ENCODE measurements at places on chromosomes 5 and 9.
A peak's percentile ranks its signal among the peaks of the same experiment; 100 is the strongest.

GRCh38 chr9:36924071-36924470, 110.0 kb downstream of the PAX5 start:
- peak; percentile 47 for DNase-seq

- DNase-seq, result no peak
Observed at GRCh38 chr9:73153793-73154227, 2.1 kb downstream of the ANXA1 start.

GRCh38 chr5:124869426-124870033, 123.1 kb upstream of the ZNF608 start:
- DNase-seq, result no peak

- DNase-seq, result no peak
Observed at GRCh38 chr5:146640285-146640896, 124.4 kb upstream of the GPR151 start.

- peak; percentile 17 for DNase-seq
Observed at GRCh38 chr9:6843742-6844141, 86.0 kb downstream of the KDM4C start.

DNA sequence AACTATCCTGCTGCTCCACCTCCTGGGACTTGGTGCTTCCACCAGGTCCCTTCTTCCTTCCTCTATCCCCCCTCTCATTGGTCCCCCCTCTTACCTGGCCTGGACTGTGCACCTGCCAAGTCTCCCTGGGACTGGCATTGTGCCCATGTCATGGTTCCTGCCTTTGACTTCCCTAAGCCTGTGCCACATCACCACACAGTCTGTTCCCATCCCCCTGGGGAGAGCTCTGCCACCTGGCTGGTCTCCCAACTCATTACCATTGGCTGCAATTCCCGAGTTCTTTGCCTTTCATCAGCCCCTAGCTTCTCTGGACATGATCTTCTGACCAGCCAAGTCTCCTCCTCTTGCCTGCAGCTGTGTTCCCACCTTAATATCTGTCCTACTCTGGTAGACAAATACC, 180.3 kb downstream of the SREK1 start:
- no peak for DNase-seq

GRCh38 chr9:20480249-20480648, 142.1 kb downstream of the MLLT3 start:
- DNase-seq, result no peak

DNA sequence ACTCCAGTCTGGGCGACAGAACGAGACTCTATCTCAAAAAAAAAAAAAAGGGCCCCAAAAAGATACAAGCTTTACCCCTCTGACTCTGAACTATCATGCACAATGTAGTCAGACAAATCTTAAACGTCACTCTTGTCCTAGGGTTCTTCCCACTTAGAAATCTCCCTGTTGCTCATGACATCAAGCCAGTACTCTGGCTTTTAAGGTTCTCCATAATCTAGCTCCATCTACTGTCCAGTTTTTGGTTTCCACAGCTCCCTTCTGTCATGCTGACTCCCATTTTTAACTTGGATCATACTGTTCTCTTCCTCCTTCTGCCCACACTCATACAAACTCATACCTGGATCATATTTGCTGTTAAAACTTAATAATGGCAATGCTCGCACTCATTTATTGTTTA, 156.7 kb upstream of the TLX3 start:
- no peak for DNase-seq

- no peak for DNase-seq
Observed at GRCh38 chr9:31519424-31519823, 865.0 kb upstream of the ACO1 start.

- no peak for DNase-seq
Observed at GRCh38 chr5:141567513-141568117, 51.2 kb downstream of the DIAPH1 start.

DNA sequence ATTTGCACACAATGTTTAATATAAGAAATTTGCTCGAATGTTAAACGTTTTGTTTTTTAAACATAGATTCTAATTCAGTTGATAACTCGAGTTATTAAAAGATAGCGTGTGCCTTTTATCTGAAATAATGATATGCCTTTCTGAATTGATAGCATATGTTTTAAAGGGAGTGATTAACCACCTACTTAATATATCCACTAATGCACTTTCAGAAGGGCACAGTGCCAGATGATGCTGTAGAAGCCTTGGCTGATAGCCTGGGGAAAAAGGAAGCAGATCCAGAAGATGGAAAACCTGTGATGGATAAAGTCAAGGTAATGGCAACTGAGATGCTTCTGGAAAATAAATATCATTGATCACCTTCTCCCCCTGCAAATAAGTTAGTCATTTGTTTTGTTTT, 53.9 kb downstream of the ERAP1 start:
- DNase-seq, result no peak

- no peak for DNase-seq
Observed at GRCh38 chr9:102986425-102986824, 8.7 kb upstream of the CYLC2 start.

- no peak for DNase-seq
Observed at GRCh38 chr5:178391480-178391879, 158.9 kb upstream of the PHYKPL start.

DNA sequence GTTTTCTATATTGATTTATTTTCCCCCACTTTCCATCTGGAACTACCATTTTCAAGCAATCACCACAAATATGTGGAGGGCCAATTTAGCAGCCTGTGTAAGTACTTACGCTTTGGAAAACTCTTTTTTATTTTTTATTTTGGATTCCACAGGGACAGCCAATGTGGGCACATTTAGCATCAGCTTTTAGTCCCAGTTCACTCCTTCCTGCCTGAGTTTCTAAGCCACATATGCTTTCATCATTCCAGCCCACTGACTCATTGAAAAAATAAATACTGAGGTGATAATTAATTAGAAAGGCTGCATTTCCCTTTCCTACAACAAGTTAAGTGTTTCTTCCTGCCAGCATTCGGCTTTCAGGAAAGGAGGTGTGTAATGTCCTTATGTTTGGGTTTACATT, 76.8 kb downstream of the TMEM167A start:
- DNase-seq, result no peak

- peak; percentile 82 for DNase-seq
Observed at GRCh38 chr5:458547-459353, 15.8 kb downstream of the EXOC3 start.

- no peak for DNase-seq
Observed at GRCh38 chr5:72598401-72599064, 91.3 kb upstream of the ZNF366 start.

DNA sequence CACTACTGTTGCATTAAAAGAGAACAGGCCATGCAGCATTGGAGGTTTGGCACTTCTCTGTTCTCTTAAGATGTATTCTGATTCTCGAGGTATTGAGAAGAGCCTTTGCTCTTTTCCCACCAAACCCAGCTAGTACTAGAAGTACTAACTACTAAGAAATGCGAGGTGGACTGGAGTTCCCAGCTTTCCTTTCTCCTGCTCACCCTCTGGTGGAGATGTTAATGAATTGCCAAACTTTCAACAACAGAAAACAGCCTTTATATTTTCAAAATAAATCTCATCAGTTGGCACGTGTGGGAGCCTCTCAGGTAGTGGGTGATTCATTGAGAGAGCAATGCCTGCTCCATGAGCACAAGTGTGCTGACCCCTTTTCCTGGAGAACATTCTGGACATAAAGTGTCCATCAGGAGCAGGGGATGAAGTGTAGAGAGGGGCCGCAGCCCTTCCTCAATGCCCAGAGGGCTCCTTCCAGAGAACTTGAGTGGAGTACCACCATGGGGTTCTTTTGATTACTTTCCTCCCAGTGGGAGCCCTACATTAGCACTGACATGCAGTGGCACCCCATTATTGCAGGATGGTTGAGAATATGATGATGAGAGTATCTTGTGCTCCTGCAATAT, 45.7 kb downstream of the TMEM174 start:
- DNase-seq, result no peak

- DNase-seq, result peak; percentile 25
Observed at GRCh38 chr5:180201051-180201987, 7.7 kb downstream of the RASGEF1C start.

DNA sequence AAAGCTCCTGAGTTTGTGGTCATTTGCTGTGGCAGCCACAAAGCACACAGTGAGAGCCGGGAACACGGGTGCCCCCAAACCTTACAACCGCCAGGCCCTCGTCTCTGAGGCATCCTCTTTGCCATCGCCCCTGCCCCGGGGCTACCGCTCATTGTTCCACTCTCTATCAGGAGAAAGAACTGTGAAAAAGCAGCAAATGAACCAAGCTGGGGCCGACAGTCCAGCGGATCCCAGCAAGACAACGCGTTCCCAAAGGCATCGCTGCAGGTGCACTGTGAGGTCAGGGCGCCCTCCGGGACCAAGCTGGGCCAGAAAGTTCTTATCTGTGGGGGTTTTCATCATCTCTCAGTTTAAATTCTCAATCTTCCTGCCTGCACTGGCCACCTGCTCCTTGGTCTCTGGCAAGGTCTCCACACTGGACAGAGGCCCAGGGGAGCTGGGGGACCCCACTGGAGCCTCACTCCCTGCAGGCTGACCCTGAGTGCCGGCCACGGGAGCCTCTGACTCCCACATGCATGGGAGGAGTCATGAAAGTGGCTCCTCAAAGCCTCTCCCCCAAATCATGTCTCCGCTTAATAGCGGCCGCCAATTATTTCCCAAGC, 32.1 kb downstream of the VAV2 start:
- no peak for DNase-seq

DNA sequence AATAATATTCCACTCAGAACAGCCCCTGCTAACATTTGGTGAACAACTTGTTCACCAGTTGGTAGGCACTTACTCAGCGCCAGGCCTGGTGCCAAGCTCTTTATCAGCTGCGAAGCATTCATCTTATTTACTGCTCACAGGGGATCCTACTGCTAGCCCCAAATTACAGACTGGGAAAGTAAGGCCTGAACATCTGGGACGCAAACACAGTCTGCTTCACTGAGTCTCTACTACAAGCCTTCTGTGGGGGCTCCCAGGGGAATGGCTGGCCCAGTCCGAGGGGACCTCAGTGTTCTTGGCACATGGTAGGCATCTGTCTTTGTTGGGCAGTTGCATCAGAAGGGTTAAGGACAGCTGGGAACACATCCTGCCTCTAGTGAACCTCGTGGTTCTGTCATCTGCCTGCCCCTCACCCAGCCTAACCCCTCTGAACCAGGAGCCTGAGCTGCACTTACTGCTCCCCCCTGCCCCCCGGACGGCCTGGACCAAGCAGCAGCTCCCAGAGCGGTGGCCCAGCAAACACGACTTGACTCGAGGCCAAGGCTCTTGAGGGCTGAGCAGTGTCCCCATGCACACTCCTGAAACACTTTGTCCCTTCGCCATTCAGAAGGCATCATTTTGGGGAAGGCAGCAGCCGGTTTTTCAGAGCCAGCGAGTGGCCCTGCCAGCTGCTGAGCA, at the start of gene PHYHD1:
PHYHD1 (plus strand) TSS at position 602 of the 678 bp plus-strand sequence. CDS start 1,342 bp downstream, outside the sequence.
- no peak for DNase-seq

DNA sequence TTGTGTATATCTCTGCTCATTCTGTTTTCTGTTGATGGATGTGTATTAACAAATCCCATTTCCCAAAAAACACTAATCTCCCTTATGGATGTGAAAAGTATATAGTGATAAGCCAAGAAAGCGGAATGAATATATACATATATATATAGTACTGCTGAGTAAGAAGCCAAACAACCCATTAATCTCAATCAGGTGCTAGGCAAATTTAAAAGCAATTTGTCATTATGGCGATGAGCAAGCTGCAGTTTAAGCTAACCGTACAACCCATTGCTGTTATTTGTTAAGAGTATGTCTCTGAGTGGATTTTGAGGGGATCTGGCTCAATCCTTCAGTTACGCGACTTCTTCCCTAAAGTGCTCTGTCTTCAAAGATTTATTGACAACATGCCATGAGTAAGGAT, 640.4 kb upstream of the ARRDC3 start:
- DNase-seq, result no peak

DNA sequence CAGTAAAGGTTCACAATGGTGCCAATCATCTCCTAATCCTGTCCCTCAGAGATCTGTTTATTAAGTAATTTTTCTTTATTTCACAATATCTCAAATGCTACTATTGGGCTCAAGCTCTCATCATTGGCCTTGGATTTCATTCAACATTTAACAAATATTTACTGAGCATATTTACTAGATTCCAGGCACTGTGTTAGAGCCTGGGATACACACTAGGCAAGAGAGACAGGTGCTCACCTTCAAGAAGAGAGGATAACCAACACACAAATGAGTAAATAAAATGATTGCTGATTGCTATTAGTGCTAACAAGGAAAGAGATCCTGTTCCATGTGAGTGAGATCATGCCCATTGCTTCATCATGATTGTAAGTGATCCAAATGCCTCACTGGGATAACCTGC, 27.4 kb downstream of the PPP2R2B start:
- DNase-seq, result no peak

DNA sequence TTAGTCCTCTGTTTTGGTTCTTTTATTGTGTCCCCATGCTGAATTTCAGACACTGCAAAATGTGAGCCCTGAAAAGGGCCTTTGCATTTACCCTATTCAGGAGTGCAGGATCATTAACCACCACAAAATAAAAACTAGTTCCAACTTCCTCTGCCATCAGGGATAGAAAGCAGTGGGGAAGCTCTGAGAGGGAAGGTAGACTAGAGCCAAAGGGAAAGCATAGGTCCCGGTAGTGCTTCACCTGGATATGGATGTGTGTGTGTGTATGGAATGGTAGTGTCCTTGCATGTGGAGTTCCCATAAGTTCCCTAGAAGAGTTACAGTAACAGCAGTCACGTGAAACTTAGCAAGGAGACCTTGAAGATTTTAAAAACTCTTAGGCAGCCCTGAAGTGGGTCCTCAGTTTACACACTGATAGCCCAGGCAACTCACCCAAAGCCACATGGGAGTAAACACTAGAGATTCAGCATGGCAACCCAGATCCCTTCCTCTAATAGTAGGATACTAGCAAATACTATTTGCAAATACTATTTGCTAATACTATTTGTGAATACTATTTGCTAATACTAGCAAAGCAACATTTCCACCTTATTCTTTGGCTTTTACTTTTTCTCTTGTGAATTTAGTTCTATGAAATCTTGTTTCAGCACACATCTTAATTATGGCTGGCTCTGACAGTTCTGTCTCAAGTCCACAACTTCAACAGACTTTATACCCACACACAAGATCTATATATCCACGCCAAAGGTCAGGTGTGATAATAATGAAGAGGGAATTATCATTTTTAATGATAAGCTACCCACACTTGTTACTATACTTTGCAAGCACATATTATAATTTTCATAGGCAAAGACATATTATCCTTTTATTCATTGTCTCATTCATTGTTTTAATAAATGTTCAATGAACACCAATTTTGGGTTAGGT, 70.4 kb upstream of the IFNE start:
- DNase-seq, result no peak

- no peak for DNase-seq
Observed at GRCh38 chr5:3694819-3695218, 99.2 kb downstream of the IRX1 start.

- DNase-seq, result no peak
Observed at GRCh38 chr9:110575945-110576344, 3.6 kb downstream of the SVEP1 start.

- DNase-seq, result no peak
Observed at GRCh38 chr9:81602887-81603680, 86.3 kb downstream of the TLE1 start.

DNA sequence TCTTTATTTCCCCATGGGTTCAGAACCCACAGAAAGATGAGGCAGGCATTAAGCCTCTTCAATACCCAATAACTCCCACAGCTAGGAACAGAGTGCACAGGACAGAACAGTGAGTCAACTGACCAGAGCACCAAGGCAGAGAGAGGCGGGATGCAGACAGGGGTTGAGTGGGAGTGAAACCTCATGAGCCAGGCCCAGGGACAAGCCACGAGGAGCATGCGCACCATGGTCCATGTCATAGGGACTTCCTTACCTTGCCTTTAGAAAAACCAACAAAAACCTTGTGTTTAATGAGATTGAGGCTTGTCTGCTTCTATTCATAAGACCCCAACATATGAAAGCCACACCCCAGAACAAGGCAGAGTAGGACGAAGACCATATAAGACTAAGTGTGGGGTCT, 330.6 kb downstream of the DEPDC1B start:
- DNase-seq, result no peak

- no peak for DNase-seq
Observed at GRCh38 chr9:134026581-134026980, 1.3 kb downstream of the BRD3OS start.
